Metanephros (tissue), 2 donors: ENCODE measurements at places on chromosomes 2 and 18. TPM values are rescaled to one million over a fixed set of nuclear protein-coding genes. Genes with fewer than 3 reads are reported as not detected.

The EVX2 gene
- not detected for total RNA-seq

The MALT1 gene
- total RNA-seq = 29.8 TPM

The RBFA gene
- 44.6 TPM for total RNA-seq

The CHRNG gene
- total RNA-seq = 9.5 TPM

The DPYSL5 gene
- 2.1 TPM for total RNA-seq

The RPRM gene
- 5.3 TPM for total RNA-seq

The LAPTM4A gene
- 173 TPM for total RNA-seq

The CNTNAP5 gene
- 0.58 TPM for total RNA-seq

The SLC5A7 gene
- 0.53 TPM for total RNA-seq

The TFPI gene
- total RNA-seq = 43.4 TPM

The AGFG1 gene
- total RNA-seq = 79.8 TPM

The ERCC3 gene
- total RNA-seq = 46.3 TPM

The GPAT2 gene
- 2.0 TPM for total RNA-seq

The TMEM163 gene
- total RNA-seq = 0.64 TPM

The TDRD15 gene
- 0.06 TPM for total RNA-seq

The OSBPL1A gene
- total RNA-seq = 34.4 TPM

The ELOA2 gene
- not detected for total RNA-seq

The ZAP70 gene
- 4.3 TPM for total RNA-seq

The TRIM43 gene
- total RNA-seq = 0.18 TPM

The SLC19A3 gene
- 15.9 TPM for total RNA-seq

The LAMA1 gene
- 63.7 TPM for total RNA-seq

The TBR1 gene
- 0.29 TPM for total RNA-seq

The GDF7 gene
- total RNA-seq = 14.5 TPM

The EGR4 gene
- not detected for total RNA-seq

The ROCK2 gene
- 45.0 TPM for total RNA-seq

The SOX11 gene
- total RNA-seq = 14.9 TPM

The CABYR gene
- 5.1 TPM for total RNA-seq

The ACADL gene
- total RNA-seq = 16.1 TPM

The CD226 gene
- 2.9 TPM for total RNA-seq

The SERPINE2 gene
- total RNA-seq = 70.3 TPM

The STK11IP gene
- total RNA-seq = 26.2 TPM

The TNS1 gene
- total RNA-seq = 166 TPM

The DTYMK gene
- total RNA-seq = 24.6 TPM

The CROCC2 gene
- 0.18 TPM for total RNA-seq

The ZNF804A gene
- 0.99 TPM for total RNA-seq

The AQP12B gene
- total RNA-seq = 0.58 TPM

The MYO7B gene
- total RNA-seq = 21.7 TPM
